ENCODE measurements at places on chromosomes 16 and 17. TPM values are rescaled to one million over a fixed set of nuclear protein-coding genes. Genes with fewer than 3 reads are reported as not detected.

DNA sequence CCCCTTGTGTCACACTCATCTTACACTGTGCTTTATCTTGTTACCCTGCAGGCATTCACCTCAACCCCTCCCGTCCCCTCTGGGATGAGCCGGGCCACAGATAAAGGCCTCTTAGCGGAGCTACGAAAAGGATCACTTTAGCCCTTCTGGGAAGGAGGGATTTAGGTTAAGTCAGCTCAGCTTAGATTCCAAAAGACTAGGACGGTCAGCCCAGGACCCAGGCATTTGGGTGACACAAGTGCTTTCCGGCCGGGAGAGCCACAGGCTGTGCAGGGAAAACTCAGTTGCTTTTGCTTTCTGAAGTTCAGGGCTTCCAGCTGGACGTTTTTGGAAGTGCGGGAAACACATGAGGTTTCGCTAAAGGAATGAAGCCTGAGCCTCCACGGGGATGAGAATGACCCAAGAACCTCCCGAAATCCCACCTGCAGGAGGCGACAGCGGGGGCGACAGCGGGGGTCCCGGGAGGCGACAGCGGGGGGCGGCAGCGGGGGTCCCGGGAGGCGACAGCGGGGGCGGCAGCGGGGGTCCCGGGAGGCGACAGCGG lies 11.6 kb upstream of the METRNL start:
- H3K4me1 ChIP-seq, result no peaks in the 10 kb centered on the region
- no peak overlapping the region for H3K27ac ChIP-seq
- H3K4me3 ChIP-seq, result no peak overlapping the region
- no peaks in the 10 kb centered on the region for H3K36me3 ChIP-seq
- no peak for DNase-seq

MT1E gene
- 251 TPM for total RNA-seq

GRCh38 chr17:83127431-83128160 lies 48.2 kb downstream of the METRNL start:
- H3K36me3 ChIP-seq, result no peaks in the 10 kb centered on the region
- no peaks in the 10 kb centered on the region for H3K27me3 ChIP-seq
- no peaks in the 10 kb centered on the region for H3K4me1 ChIP-seq
- H3K4me3 ChIP-seq, result no peak overlapping the region
- DNase-seq, result no peak
- H3K27ac ChIP-seq, result no peak overlapping the region

DNA sequence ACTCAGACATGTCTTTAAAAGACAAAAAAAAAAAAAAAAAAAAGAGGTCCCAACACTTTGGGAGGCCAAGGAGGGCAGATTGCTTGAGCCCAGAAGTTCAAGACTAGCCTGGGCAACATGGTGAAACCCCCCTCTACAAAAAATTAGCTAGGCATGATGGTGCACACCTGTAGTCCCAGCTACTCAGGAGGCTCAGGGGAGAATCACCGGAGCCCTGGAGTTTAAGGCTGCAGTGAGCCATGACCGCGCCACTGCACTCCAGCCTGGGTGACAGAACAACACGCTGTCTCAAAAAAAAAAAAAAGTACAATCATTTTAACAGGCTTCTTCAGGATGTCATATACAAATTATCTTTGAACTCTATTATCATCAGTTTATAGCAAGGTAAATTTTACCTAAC lies 22.0 kb downstream of the C16orf87 start:
- H3K27ac ChIP-seq, result no peak overlapping the region
- no peaks in the 10 kb centered on the region for H3K36me3 ChIP-seq
- no peak overlapping the region for H3K4me3 ChIP-seq
- no peaks in the 10 kb centered on the region for H3K27me3 ChIP-seq
- H3K4me1 ChIP-seq, result no peaks in the 10 kb centered on the region

MYH11 gene
- 28.8 TPM for total RNA-seq

SLC13A2 gene
- not detected for total RNA-seq

GRCh38 chr16:85699628-85700027 lies 10.9 kb upstream of the GINS2 start:
- peaks cover 14% of the 10 kb centered on the region for H3K27me3 ChIP-seq
- peak; percentile 57 for DNase-seq
- no peaks in the 10 kb centered on the region for H3K36me3 ChIP-seq
- no peak overlapping the region for H3K27ac ChIP-seq
- no peaks in the 10 kb centered on the region for H3K4me1 ChIP-seq

- H3K4me3 ChIP-seq, result no peak overlapping the region
- peaks cover 12% of the 10 kb centered on the region for H3K4me1 ChIP-seq
- H3K36me3 ChIP-seq, result peaks cover 6% of the 10 kb centered on the region
- DNase-seq, result no peak
- no peak overlapping the region for H3K27ac ChIP-seq
- H3K27me3 ChIP-seq, result no peaks in the 10 kb centered on the region
Observed at GRCh38 chr17:3719265-3719664, 4.4 kb upstream of the HASPIN start.
